ENCODE measurements at places on chromosomes 12 and 14. TPM values are rescaled to one million over a fixed set of nuclear protein-coding genes. Genes with fewer than 3 reads are reported as not detected.

KRT3 gene
- total RNA-seq: not detected

TGFB3 gene
- total RNA-seq: 2.1 TPM

BRF1 gene
- total RNA-seq: 16.2 TPM

RFLNA gene
- total RNA-seq: not detected

CRIP1 gene
- total RNA-seq: not detected

PLBD1 gene
- not detected for total RNA-seq

CLEC1B gene
- total RNA-seq: not detected

CRACR2A gene
- total RNA-seq: not detected

AVPR1A gene
- not detected for total RNA-seq

PLA2G1B gene
- not detected for total RNA-seq

TAS2R20 gene
- total RNA-seq: 0.46 TPM

DNA sequence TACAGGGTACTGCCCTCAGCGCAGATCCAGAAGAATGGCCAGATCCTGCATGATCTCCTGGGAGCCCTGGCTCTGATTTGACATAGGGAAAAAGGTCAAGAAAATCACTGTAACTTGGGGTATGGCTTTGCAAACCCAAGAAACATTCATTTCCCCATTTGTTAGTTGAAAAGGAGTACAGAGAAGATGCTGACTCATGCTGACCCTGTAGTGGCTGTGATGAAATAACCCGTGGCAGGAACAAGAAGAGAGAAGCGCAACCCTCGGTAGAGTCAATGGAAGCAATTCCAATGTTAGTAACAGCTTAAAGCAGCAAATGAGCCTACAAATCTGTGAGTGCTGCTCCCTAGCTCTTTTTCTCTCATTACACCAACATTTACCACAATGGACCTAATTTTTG, 281.6 kb upstream of the NPAS3 start:
- peak; percentile 71 for DNase-seq

GRCh38 chr14:75831952-75832351, 149.8 kb downstream of the TGFB3 start:
- DNase-seq: no peak

DNA sequence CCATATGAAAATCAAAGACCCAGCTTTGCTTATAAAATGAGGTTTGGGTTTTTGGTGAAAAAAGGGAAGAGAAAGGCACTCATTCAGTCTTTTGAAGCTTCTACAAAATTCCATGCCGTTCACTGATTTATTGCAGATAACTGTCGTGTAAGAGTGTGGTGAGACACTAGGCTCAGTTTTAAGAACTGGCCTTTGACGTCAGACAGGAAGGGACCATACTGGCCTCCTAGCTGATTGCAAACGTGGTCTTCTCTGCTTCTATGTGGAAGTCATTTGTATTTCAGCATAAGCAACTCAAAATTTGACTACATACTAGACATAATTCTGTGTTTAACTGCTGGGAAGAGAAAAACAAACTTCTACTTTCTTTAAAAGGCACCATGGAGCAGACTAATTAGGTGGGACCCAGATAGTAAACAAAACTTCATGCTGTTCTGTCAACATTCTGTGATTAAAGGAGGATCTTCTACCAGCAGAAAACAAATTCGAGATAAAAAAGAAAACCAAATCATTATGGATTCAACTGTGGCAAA, 168.7 kb downstream of the TTC7B start:
- no peak for DNase-seq

GRCh38 chr12:121248622-121249021, 38.7 kb downstream of the P2RX4 start:
- DNase-seq: no peak

GRCh38 chr12:114762490-114763110, 78.6 kb upstream of the TBX3 start:
- DNase-seq: no peak

GRCh38 chr12:116954710-116955381, 44.1 kb downstream of the FBXW8 start:
- no peak for DNase-seq

DNA sequence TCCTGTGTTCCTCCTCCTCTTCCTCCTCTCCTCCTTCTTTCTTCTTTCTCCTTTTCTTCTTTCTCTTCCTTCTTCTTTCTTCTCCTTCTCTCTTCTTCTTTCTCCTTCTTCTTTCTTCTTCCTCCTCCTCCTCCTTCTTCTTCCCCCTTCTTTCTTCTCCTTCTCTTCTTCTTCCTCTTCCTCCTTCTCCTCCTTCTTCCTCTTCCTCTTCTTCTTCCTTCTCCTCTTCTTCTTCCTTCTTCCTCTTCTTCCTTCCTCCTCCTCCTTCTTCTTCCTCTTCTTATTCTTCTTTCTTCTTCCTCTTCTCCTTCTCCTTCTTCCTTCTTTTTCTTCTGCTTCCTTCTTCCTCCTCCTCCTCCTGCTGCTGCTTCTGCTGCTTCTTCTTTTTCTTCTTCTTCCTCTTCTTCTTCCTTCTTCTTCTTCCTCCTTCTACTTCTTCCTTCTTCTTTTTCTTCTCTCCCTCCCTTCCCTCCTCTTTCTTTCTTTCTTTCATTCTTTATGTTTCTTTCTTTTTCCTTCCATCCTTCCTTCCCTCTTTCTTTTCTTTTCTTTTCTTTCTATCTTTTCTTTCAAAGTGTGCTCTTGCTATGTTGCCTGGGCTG, 19.0 kb downstream of the C12orf71 start:
- no peak for DNase-seq

DNA sequence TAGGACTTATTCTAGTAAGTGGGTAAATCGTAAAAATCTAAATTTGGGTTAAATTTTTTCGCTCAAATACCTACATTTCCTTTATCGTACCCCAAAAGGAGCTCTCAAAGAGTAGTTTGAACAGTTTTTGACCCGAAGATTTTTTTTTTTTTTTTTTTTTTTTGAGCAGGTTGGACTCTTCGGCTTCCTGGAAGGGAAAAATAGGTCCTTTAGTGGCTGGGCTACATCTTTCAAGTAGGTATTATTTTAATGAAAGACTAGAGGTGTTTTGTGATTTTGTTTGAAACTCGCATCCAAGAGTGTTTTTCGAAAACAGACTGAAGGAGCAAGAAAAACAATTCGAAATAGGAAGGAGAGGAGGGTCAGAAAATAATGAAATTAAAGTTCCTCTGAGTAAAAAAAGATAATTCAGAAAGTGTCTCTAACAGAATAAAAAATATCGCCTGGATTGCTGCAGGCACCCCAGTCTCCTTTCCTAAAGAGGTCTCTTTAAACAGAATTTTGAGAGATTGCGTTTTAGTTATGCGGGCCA, 6.0 kb downstream of the CDKN1B start:
- DNase-seq: no peak

GRCh38 chr12:110742096-110742717, 484 bp downstream of the PPP1CC start:
- no peak for DNase-seq

GRCh38 chr12:124774054-124774461, 89.6 kb downstream of the SCARB1 start:
- DNase-seq: no peak

DNA sequence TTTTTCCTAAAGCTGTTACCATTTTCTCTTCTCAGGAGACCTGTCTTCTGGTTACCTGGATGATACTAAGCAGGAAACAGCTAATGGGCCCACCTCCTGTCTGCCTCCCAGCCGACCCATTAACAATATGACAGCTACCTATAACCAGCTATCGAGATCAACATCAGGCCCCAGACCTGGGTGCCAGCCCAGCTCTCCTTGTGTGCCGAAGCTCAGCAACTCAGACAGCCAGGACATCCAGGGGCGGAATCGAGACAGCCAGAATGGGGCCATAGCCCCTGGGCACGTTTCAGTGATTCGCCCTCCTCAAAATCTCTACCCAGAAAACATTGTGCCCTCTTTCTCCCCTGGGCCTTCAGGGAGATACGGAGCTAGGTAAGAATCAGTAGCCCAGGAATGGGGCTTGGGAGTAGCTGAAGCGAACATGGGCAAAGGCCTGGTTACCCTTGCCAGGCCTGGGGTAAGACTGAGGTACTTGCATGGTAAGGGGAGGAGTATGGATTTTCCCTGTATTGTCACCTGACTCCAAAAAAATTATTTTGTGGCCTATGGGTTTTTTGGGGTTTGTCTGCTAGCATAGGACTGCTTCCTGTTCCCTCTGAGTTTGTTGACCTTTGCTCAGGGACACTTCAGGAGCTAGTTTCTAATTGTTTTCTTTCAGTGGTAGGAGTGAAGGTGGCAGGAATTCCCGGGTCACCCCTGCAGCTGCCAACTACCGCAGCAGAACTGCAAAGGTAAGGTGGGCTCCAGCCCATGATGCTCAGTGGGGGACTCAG, 26.6 kb downstream of the TRAFD1 start:
- no peak for DNase-seq

DNA sequence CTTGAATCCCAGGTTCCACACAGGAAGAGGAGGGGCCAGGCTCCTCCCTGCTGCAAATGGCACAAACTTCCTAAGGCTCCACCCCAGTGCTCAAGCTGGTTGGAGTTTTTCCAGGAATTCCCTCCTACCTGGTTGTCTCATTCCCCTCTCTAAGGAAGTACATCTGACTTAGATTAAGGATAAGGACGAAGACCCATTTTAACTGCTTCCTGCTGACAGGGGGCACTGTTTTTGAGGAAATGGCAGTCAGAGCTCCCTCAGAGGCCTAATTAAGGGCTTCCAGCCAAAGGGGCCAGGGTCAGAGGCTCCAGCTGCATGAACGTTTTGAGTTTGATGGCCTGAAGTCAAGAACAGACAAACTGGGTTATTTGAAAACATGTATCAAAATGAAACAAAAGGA, 1084.7 kb downstream of the SLC6A15 start:
- peak; percentile 14 for DNase-seq

DNA sequence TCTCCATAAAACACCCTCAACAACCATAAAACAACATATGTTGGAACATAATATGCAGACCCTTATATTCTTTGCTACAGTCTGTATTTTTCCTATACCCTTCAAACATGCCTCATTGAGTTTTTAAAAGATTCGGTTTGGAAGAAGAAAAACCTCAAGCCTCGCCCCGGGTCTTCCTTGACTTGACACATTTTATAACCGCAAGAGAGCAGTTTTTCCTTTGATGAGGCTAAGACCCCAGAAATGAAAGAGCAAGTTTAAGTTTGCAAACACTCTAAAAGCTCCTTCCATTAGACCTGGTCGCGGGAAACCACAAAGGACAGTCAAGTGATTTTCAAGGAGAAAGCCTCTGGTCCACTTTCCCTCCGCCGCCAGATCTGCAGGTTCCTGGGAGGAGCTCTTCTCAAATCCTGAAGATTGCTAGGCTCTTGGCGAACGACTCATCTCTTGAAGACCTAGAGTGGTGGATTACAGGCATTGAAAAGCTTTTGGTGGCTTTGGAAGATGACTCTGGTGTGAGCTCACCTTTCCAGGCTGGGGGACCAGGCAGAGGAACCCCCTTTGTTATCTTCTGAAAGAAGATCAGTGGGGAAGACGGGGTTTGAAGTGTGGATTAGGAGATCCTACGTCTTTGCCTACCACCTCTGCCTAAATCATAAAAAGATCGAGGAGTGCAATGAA, at the start of gene ASCL4:
Gene ASCL4 (plus strand): TSS at position 356 of the 681 bp plus-strand sequence. CDS start 515 bp downstream, outside the sequence.
- DNase-seq: no peak

DNA sequence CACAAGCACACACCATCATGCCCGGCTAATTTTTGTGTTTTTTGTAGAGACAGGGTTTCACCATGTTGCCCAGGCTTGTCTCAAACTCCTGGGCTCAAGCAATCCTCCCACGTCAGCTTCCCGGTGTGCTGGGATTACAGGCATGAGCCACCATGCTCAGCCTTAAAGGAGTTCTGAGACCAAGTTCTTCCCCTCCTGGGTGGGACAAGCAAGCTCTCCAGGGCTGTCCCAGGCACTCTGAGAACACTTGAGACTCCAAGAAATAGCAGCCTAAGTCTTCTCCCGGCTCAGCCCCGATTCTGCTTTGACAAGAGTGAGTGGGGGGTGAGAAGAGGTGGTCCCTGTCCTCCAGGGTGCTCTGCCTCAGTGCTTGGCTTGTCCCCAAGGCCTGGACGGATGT, 86.4 kb downstream of the STAB2 start:
- DNase-seq: no peak

DNA sequence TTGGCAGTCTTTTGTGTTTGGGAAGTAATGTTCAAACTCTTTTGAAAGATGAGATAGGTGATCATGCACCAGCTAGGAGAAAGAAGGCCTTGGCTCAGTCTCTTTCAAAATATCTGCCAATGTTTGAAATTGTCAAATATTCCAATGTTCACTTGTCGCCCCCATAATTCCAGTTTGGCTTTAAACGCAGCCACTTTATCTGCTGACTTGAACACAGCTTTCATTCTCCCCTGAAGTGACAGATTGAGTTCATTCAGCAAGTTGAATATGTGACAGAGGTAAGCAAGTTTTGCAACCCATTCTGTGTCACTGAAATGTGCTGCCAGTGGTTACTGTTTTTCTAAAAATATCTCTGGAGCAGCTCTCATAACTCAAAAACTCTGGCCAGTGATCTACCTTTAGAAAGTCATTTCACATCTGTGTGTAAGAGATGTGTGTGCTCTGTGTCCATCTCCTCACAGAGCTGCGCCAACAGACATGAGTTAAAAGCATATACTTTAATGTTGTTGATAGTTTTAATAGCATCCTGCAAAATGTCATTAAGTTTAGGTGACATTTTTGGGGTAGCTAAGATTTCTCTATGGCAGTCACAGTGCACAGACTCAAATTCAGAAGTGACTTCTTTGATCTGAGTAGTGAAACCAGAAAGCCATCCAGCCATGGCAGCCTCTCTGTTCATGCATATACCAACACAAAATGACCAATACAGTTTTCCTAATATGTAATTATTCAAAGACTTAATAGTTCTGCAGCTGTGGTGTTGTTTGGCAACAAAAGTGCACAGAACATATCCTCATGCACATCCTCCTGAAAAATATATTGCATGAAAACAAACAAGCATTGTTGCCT, 614.3 kb upstream of the MIS18BP1 start:
- no peak for DNase-seq
